ENCODE measurements at places on chromosomes 6 and 20.
A peak's percentile ranks its signal among the peaks of the same experiment; 100 is the strongest.

DNA sequence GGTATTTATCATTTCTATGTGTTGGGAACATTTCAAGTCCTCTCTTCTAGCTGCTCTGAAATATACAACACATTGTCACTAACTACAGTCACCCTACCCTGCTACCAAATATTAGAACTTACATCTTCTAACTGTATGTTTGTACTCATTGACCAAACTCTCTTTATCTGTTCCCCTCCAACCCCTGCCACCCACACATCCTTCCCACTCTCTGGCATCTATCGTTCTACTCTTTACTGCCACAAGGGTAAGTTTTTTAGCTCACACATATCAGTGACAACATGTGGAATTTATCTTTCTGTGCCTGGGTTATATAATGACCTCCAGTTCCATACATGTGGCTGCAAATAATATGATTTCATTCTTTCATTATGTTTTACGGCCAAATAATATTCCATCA is 171.9 kb downstream of the GMDS start:
- DNase-seq = no peak

DNA sequence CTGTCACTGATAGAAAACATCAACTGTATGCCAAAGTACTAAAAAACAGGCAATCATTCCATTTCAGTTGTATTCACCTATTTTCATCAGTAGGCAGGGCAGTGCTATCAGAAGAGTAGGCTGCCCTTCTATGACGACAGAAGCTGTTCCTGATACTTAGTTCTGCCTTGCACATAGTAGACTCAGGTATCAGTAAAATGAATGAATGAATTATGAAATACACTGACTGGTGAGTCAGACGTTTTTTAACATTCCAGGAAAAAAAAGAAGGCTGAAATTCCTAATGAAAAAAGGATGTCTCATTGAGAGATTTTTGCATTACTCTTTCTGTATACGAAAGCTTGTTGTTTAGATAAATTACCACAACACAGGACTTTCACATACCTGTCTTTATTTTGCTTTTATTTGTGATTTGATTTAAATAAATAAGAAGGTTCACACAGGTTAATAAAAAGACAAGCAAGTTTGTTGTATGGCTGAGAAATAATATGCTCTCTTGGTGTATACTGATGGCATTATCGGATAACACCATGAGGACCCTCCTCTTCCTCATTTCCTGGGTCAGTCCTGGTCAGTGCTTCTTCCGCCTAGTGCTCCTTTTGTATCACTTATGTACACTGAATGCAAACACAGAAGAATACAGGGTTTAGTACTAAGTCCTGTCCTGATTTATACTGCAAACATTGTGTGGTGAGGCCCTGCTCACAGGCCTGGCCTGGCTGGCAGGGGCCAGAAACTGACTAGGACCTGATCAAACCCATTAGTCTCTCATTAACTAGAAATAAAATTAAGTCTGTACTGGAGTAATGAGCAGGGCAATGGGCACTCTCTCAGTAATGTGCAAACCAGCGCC is 39.4 kb upstream of the SPDEF start:
- DNase-seq = peak; percentile 26

- DNase-seq = no peak
Measured at GRCh38 chr20:15288106-15288505, 950.7 kb upstream of the FLRT3 start.

DNA sequence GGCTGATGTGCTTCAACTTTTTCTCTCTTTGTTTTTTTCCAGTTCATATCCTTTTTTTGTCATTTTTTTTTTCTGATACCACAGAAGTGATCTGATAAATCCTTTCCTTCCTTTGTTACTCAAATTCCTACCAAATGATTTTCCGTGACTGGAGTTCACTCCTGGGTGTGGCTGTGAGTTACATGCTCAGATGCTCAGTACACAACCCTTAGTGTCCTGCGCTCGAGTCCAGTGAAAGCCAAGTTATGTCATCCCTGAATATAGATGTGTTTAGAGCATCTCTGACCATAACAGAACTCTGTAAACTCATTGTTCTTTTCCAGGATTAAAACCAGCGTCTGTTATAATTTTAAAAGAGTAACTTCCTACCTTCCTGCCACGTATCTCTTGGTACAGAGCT is 147.2 kb upstream of the AKAP12 start:
- peak; percentile 2 for DNase-seq

DNA sequence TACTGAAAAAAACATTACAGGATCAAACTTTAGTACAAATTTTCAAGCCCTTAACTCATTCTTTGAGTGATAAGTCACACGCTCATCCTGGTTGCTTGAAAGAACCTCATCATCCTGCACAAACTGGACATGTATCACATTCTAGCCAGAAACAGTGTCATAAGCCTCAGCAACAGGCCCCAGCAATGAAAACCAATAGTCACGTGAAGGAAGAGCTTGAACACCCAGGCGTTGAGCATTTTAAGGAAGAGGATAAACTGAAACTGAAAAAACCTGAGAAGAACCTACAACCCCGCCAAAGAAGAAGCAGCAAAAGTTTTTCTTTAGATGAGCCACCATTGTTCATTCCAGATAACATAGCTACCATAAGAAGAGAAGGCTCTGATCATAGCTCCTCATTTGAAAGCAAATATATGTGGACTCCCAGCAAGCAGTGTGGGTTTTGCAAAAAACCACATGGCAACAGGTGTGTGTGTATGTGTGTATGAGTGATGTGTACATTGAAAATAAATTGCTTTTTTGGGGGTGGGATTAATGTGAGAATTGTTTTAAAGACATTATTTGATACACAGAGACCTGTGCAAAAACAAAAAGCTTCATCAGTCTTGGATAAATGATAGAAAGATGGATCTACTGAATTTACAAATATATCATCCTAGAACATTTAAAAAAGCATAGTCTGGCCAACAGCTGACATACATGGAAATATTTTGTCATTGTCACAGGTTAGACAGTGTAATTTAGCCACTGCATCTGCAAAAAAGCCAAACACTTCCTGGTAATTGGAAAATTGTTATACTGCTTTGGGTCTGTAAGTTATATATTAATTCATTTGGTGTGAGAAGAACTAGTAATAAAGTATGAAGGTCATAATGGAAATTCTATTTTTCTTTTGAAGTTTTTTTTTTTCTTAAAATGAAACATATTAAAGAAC is 50.1 kb downstream of the PHF3 start:
- DNase-seq = no peak

DNA sequence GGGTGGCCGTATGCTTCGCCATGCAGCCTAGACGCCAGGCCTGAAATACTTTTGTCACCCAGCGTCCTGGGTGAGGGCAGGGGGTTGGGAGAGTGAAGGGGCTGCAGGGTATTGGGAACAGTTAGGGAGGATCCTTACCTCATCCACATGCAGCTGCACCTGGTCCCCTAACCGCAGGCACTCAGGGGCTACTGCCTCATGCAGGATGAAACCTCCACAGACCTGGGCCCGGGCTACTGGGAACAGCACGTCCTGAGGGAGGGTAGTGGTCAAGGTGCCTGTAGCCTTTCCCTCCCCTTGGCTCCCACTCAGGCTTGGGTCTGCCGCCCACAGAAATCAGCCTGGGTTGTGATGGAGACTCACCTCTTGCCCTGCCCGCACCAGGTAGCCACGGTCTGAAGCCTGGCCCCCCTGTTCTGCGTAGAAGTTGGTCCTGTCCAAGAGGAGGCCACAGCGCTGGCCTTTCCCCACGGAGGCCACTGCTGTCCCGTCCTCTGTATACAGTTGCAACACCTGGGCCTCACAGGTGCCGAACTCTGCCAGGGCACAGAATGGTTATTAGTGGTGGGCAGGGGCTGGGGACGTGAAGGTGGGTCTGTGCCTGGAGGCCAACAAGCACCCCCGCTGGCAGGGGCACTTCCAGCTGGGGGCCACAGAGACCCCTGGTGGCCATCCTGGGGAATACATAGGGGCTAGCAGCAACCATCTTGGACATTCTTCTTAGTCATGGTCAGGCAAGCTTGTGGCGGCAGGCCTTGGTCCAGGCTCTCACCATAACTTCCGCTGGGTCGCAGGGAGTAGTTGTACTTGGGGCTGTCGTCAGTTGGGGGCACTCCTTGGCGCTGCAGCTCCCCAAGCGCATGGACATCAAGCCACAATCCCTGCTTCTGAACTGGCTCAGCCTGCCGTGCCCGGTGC is 8.6 kb downstream of the AARS2 start:
- peak; percentile 83 for DNase-seq

DNA sequence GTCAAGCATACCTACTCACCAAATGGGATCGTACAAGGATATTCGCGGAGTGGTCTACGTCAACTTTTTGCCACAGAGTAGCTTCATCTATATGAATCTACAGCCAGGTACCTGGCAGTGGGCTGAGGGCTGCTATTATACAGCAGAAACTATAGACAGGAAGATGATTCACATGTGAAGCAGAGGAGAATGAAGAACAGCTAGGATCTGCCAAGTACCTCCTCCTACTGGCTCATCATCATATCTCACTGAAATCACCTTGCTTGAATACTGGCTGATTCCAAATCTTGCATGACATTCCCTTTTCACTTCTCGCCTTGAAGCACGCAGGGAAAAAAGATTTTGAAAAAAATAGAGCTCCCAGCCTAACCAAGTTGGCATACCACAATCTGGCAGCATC is 488.7 kb upstream of the NRSN1 start:
- no peak for DNase-seq

- peak; percentile 26 for DNase-seq
Measured at GRCh38 chr20:44489223-44489622, 13.5 kb downstream of the TTPAL start.

DNA sequence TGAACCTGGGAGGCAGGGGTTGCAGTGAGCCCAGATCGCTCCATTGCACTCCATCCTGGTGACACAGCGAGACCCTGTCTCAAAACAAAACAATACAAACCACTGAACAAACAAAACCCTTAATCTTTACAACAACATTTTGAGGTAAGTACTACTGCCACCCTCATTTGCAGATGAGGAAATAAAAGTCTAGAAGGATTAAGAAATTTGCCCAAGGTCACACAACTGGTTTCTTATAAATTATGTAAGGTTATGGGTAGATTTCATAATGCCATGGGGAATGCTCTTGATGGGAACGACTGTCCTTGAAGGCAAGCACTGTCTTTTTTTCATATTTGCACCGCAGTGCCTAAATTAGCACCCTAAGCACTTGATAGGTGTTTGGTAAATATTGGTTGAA is 13.8 kb upstream of the B4GALT5 start:
- no peak for DNase-seq

DNA sequence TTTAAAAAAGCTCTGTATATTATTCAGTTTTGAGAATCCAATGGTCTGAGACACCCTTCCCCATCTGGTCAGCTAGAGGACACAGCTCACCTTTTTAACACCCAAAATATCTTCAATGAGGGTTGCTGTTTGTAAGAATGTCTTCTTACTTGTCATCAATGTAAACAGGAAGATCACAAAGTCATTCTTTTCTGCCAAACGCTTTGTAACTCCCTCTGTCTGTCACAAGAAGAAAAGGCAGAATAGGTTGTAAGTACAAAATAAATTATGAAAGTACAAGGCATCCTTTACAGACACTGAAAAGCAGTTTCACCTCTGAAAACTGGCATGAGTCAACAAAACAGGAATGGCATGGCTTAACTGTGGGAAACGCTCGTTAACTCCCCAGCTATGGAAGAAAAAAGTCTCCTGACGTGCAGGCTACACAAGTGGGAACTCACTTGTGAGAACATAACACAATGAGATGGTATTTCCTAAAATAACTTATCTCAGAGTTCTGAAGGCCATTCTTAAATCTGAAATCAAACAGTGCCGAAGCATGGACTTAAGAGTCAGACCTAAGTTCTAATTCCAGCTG is 42.7 kb downstream of the TRPC4AP start:
- DNase-seq = no peak

DNA sequence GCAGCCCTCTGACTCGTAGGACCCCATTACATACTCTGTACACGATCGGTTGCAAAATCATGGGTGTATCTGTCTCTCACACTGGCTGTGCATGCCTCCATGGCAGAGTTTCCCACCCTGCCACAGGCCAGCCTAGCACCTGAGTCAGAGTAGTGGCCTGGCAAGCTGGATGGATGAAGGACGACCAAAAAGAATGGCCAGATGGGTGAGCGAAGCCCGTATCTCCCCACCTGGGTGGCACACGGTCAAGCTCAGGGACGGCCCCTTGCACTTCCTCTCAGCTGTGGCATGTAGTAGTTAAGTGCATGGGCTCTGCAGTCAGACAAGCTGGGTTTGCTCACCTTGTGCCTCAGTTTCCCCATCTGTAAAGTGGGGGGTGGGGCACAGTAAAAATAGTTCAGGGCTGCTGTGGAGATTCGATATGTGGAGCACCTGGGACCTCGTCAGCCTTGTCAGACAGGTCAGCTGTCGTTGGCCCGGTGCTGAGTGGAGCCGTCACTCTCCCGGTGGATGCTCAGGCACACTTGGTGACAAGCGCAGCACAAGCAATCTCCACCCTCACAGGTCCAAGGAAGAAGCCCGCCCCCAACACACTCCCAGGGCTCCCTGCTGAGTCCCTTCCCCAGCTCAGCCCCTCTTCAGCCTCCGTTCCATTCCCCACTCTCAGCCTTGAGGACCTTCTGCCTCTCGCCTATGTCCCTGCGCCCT is 12.6 kb downstream of the CPNE5 start:
- DNase-seq = no peak

DNA sequence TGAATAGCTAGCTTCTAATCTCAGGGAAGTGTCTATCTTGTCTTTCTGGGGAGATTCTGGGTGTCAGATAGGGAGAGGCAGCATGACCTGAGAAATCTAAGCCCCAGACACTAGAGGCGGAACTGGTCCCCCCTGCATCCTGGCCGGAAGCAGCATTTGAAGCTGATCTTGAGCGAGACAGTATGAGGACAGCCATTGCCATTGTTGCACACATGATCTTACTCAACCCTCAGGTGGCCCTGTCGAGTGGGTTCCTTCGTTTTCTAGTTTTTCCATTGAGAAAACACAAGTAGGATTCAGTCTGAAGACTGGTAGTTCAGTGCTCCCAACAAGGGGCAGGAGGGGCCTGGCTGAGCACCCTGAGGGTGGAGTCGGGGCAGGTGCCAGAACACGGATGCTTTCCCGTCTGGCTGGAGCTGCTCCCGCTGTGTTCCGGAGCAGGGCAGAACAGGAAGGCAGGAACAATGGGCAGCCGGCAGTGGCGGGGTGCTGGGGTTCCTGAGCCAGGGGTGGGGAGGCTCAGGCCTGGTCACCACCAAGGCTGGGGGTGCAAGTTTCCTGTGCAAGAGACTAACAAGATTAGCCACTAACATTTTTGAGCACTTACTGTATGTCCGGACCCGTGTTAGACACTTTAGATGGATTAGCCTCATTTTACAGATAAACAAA is 7.9 kb upstream of the SDCBP2 start:
- DNase-seq = peak; percentile 45

GRCh38 chr6:54428431-54428830 is 120.2 kb downstream of the TINAG start:
- no peak for DNase-seq

GRCh38 chr6:165849534-165850430 is 186.7 kb upstream of the PDE10A start:
- DNase-seq = peak; percentile 61

Measured in endodermal cell (in vitro differentiated cells).